ENCODE measurements at places on chromosomes 2 and 18. TPM values are rescaled to one million over a fixed set of nuclear protein-coding genes. Genes with fewer than 3 reads are reported as not detected.
A peak's percentile ranks its signal among the peaks of the same experiment; 100 is the strongest.

DNA sequence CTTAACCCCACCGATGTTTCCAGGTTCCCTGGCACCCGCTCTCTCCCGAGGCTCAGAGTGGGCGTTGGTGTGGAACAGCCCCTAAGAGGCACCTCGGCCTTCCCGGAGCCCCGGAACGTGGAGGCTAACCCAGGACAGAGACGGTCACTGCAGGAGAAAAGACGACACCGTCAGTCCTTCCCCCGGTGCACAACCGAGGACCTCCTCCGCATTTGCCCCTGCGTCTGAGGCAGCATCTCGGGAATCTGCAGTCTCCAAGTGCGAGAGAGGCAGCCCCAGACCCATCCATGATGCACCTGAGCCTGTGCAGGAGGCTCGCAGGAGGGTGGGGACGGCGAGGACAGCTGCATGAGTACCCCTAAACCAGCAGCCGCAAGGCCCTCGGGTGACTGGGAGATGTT, 204.9 kb upstream of the SALL3 start:
- DNase-seq, result no peak

DNA sequence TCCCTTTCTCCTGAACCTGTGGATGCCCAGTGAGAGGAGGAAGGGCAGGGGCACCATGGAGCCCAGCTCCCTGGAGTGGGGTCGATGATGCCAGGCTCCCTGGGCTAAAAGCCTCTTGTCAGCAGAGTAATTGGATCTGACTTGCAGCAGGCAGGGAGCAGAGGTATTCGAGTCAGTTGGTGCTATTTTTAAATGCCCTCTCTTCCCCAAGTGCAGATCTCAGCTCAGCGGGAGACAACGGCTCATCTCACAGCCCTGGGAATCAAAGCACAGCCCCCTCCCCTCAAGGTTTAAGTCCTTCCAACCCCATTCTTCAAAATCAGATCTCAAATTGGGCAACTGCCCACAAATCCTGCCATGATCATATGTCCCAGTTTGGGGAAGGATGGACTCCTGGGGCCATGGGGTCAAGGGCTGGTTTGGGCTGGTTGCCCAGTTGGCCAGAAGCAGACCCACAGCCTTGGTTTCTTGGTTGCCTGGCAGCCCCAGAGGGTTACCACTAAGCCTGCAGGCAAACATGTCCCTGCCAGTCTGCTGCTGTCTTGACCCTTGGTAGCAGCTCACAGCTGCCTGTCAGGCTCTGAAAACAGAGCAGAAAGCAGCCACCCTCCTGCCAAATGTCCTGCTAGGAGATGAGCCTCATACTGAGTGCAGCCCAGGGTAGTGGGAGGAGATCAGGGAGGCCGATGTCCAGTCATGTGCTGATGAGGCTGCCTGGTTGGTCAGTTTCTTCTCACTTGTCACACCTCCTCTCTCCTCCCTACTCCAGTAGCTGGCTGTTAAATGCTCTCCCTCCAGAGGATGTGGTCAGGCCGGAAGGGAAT, 244.9 kb downstream of the LOXHD1 start:
- peak; percentile 62 for DNase-seq

DNA sequence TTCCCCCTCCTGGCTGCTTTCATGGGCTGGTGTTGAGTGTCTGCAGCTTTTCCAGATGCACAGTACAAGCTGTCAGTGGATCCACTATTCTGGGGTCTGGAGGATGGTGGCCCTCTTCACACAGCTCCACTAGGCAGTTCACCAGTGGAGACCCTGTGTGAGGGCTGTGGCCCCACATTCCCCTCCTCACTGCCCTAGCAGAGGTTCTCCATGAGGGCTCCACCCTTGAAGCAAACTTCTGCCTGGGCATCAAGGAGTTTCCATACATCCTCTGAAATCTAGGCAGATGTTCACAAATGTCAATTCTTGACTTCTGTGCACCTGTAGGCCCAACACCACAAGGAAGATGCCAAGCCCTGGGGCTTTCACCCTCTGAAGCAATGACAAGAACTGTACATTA, 1386.2 kb upstream of the ACVR2A start:
- DNase-seq, result no peak

REG3A gene
- not detected for total RNA-seq

GRCh38 chr2:76867854-76868253, 654.3 kb downstream of the LRRTM4 start:
- DNase-seq, result no peak

GRCh38 chr2:174836377-174836994, 72.2 kb upstream of the CHRNA1 start:
- DNase-seq, result no peak

DNA sequence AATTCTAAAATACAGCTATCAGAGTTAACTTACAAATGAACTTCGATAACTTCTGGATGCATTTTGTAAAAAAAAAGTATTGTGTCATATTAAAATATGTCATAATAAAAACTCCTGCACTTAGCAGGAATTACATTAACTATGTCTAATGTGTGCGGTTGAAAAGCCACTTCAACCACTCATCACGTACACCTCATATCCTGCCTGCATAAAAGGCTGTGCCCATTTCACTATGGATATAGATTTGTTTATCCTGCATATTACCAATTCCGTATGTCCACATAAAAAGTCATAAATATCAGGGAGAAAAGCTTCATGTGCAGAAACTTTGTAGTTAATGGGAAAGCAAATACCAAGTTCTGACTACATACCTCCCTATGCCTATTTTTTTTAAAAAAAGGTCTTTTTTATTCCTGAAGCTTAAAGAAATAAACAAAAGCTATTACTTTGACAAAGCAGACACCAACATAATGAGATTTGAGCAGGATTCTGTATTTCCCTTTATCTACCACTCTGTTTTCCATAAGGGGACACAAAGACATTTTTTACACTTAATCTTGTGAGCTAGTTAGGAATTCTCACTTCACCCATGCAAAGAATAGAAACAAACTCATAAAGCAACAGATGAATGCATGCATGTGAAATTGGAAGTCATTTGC, 96.1 kb downstream of the PPP1R1C start:
- DNase-seq, result no peak

GRCh38 chr18:24731158-24731557, 270.7 kb downstream of the HRH4 start:
- no peak for DNase-seq

GRCh38 chr18:28637897-28638296, 461.0 kb upstream of the CDH2 start:
- no peak for DNase-seq

DNA sequence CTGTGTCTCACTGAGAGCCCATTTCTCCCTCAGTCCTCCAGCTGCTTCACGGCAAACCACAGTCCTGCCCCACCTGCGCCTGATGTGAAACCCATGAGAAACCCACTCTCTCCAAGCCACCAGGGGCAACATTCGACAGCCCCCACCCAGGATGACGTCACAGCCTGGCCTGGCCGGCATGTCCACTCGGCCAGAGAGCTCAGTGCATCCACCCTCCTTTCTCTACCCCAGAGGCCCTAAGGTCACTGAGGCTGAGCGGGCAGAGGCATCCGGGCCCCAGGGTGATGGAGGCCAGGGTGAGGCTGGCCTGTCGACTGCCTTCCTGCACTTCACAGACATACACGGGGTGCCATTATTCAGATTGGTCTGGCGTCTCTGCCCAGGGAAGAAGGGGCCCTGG, 402.7 kb upstream of the MYT1L start:
- no peak for DNase-seq

Measured in right atrium auricular region (tissue), 2 donors.